Activated T-helper 1 cell treated with Interleukin-2 at 50 U/mL for 16 hours (primary cell): ENCODE measurements at places on chromosomes 4 and X.

GRCh38 chr4:10737337-10737736 lies 52.8 kb upstream of the CLNK start:
- DNase-seq, result no peak

DNA sequence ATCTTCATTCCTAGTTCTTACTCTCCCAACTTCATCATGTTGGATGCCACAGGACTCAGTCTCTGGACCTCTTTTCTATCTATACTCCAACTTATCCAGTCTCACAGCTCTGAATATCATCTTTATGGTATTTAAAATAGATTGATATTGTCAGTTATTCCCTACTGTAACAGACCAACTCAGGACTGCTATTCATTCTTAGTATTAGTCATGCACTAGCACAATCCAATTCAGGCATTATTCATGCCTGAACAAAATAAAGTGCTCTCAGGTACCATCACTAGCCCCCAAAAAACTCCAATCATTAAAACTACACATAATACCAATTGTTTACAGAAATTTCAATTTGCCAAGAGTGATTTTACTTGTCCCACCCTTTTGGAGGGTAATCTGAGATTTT lies 37.7 kb downstream of the FRYL start:
- no peak for DNase-seq

DNA sequence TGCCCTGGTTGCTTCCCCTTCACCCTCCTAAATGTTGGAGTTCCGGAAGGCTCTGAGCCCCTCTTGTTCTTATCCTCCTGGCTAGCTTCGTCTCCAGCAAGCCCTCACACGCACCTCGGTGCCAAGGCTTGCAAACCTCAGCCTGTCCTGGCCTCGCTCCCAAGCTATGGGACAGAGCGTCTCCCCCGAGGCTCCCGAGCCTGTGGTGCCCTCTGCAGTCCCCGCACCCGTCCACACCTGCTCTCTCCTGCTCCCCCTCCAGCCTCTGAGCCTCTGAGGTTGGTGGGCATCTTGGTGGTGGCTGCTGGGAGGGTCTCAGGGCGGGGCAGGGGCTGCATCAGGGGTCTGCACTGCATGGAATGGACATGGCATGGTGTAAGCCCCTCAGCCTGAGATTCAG lies 63.2 kb downstream of the TRMT44 start:
- no peak for DNase-seq

- no peak for DNase-seq
Observed at GRCh38 chr4:25769251-25769650, 93.5 kb downstream of the SEL1L3 start.

DNA sequence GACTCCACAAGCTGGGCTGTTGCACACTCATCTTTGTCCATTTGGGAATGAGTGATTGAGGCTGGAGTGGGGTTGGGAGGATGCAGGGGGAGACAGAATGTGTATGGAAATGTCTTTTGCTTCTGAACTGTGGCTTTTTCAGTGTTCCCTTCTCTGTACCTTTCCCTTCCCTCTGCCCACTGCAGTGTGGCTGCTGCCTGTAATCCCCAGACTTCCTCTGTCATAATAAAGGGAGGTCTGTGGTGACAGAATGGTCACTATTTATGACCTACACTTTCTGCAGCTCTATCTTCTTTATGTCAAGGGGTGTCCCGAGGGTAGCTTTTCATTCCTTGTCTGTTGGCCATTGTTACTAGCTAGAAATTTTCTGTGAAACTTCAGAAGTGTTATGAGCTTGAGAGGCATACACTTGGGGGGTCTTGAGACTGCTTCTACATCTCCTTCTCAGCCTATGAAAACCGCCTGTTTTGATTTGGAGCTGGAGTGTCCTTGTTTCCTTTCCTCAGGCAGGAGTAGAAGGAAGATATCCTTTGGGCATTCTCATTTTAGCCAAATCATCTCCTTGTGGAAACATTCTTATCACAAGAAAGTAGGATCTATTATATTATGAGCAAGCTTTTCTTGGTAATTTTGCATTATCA lies 63.0 kb downstream of the ANK2 start:
- no peak for DNase-seq

DNA sequence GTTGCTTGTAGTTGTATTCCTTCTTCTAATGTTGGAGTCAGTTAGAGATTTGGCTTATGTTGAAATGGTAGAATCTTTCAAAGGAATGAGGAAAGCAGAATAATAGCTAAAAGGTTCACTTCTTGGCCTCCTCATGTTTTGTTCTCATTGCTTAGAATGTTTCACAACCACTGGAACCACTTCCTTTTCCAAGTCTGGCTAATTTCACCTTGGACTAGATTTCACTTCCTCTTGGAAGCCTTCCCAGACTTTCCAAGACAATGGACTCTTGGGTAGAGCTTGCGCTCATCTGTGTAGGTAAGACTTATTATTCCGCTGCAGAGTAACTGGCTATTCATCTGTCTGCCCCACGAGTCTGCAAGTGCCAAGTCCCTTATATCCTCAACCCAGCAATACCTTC lies 8.3 kb downstream of the SPATA18 start:
- DNase-seq, result no peak

DNA sequence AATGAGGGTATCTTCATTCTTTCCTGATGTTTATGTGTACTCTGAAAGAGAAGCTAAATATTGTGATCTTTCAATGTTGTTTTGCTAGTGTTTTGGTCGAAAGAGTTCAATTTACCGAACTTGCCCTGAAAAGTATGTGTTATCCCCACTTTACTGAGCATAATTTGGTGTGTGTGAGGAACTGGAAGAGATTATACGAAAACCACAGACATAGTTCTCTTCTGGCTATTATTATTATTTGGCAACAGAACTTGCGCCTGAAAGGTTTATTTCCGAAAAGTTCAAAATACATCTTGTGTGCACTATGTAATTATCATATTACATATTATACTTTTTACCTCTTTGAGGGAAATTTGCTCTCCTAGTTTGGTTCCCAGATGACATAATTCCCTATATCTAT lies 232.5 kb upstream of the INTU start:
- DNase-seq, result no peak
